Kidney epithelial cell (primary cell): ENCODE measurements at places on chromosomes 1 and 21. TPM values are rescaled to one million over a fixed set of nuclear protein-coding genes. Genes with fewer than 3 reads are reported as not detected.

GRCh38 chr1:210653771-210654170 is 325.1 kb downstream of the HHAT start:
- DNase-seq: no peak

DNA sequence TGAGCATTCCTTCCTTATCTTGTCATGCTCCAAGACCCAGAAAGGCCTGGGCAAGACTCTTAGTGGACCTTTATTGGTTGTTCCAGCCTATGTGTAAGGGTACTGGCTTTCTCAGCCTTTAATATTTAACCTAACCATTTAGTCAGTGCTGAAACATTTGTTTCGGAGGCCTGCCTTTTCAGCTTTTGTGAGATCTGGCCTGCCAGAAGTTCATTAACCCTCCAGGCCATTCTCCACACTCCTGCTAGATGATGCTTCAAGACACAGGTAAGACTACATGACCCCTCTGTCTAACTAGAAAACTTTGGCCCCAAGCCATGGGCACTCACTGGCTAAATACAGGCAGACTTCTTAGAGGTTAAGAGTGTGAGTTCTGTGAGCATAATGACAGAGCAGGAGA is 138.4 kb upstream of the ZP4 start:
- peak; percentile 68 for DNase-seq

DNA sequence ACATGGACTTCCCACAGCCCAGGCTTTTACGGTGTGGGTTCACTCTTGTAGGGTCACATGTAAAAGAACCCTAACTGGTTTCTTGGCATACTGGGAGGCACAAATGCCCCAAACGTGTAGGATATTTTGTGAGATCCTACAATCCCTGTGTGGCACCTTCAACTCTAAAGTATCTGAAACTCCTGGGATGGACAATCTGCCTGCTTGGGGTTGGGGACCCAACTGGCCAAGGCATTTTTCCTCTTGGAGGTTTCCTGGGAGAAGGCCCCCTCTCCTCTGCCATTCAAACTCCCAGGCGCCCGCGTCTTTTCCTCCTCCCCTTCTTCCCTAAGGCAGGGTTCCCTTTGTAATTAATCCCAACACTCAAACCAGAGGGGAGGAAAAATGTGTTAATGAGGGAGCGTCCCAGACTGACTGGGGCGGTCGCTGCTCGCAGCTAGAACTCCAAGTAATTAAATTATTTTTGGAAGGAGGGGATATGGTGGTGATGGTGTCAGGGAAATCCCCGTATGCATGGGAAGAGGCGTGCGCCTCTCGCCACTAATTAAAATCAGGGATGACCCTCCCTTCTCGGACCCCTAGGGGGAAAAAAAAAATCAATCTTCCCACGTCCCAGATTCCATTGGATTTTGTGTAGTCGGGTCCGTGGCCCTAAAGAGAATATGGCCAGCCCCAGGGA is 681 bp upstream of the VANGL2 start:
- DNase-seq: no peak

- no peak for DNase-seq
Measured at GRCh38 chr1:116521186-116521585, 49.6 kb downstream of the CD58 start.

- no peak for DNase-seq
Measured at GRCh38 chr1:154777781-154778180, 92.3 kb downstream of the KCNN3 start.

GRCh38 chr1:219459351-219460080 is 153.4 kb downstream of the ZC3H11B start:
- no peak for DNase-seq

DNA sequence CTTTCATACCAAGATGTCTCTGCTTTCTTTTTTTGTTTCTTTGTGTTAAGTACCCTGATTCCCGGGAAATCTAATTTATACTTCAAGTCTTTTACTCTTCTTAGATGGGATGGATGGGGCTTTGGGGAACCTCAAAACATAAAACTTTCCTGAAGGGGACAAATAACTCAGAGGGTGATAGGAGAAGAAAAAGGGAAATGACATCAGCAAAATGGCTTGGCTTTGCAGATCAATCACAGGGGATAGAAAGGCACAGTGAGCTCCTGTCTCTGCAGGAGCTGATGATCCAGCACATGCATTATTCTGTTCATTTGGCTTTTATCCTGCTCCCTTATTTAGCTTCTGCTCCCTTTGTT is 1.4 kb upstream of the CA14 start:
- no peak for DNase-seq

GRCh38 chr1:1431845-1432273 is 3.6 kb upstream of the VWA1 start:
- no peak for DNase-seq

Gene FAM177B
- total RNA-seq: not detected in 2 replicates

Gene FGR
- total RNA-seq: 0.41 TPM in 1 of 2 replicates, not detected in the other

Gene CNR2
- total RNA-seq: not detected in 2 replicates

Gene ATP1A4
- not detected in 2 replicates for total RNA-seq

Gene KRTAP21-2
- not detected in 2 replicates for total RNA-seq
